T-helper 1 cell (primary cell): ENCODE measurements at places on chromosomes 6 and 20.

- no peak for DNase-seq
These were observed 174.5 kb upstream of the SNX9 start for GRCh38 chr6:157648561-157648960.

GRCh38 chr6:150116200-150116800 is 26.5 kb upstream of the PPP1R14C start:
- no peak for DNase-seq

GRCh38 chr20:8162610-8163009 is 30.5 kb downstream of the PLCB1 start:
- DNase-seq: no peak

DNA sequence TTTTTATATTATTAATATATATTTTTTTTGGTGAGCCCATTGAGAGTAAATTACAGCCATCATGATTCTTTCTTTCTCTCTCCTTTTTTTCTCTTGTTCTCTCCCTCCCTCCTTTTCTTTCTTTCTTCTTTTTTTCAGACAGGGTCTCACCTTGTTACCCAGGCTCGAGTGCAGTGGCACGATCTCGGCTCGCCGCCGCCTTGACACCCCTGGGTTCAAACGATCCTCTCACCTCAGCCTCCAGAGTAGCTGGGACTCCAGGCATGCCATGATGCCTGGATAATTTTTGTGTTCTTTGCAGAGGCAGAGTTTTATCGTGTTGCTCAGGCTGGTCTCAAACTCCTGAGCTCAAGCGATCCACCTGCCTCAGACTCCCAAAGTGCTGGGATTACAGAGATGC is 1.6 kb downstream of the CCDC170 start:
- no peak for DNase-seq

GRCh38 chr6:21918666-21919065 is 325.1 kb downstream of the SOX4 start:
- DNase-seq: no peak

GRCh38 chr6:133681891-133682290 is 207.0 kb upstream of the TCF21 start:
- no peak for DNase-seq

DNA sequence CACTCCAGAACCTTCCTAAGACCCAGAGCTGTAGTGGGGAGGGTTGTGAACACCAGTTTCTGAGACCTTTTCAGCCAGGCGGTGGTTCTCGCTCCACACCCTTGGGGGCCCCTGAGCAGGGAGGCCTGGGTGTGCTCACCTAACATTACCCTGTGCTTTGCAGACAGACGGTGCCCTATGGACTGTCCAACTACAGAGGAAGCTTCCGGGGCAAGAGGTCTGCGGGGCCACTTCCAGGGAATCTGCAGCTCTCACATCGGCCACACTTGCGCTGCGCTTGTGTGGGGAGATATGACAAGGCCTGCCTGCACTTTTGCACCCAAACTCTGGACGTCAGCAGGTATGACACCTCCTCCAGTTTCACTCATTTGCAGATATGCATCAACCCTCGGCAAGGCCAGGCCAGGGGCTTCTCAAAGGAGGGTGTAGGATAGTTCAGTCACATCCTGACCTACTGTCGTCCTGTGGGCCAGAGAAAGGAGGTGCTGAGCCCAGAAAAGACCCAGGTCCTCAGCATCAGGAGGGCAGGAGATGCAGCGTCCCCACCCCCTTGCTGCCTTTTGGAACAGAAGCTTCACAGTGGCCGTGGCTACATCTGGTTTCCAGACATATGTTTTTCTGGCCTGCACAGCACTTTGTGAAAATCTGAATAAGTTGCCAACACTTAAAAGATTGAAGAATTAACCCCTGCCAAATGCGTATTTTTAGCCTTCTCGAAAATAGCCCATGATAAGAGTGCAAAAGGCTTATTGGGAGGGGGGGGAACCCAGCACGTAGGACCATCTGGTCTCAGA is 20.6 kb downstream of the EDN3 start:
- no peak for DNase-seq

GRCh38 chr20:49183444-49183843 is 4.7 kb downstream of the STAU1 start:
- DNase-seq: no peak

DNA sequence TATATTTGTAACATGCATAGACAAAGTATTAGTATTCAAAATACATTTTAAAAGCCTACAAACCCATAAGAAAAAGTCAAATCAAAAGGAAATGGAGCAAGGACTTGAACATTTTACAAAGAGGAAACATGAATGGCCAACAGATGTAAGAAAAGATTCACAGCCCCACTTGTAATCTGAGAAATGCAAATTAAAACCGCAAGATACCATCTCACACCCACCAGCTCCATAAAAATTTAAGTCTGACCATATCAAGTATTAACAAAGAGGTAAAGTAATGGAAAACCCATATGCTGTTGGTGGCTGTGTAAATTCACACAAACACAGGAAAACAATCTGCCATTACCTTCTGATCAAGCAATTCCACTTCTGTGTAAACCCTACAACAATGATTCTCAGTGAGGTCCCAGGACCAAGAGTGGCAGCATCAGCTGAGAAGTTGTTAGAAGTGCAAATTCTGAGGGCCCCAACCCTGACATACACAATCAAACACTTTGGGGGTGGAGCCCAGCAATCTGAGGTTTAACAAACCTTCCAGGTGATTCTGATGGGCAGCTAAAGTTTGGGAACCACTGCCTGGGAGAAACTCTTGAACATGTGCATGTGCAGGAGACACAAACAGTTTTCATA is 30.9 kb downstream of the BCL2L1 start:
- no peak for DNase-seq

GRCh38 chr6:90290811-90291420 is 5.7 kb downstream of the BACH2 start:
- no peak for DNase-seq

DNA sequence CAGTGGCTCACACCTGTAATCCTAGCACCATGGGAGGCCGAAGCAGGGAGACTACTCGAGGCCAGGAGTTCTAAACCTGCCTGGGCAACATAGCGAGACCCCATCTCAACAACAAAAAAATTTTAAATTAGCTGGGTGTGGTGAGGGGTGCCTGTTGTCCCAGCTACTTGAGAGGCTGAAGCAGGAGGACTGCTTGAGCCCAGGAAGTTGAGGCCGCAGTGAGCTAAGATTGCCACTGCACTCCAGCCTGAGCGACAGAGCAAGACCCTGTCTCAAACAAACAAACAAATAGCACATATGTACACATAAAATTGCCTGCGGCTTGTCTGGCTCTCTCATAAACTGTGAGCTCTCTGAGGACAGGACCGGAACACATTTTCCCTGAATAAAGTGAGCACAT is 106.3 kb downstream of the BANF2 start:
- DNase-seq: no peak

DNA sequence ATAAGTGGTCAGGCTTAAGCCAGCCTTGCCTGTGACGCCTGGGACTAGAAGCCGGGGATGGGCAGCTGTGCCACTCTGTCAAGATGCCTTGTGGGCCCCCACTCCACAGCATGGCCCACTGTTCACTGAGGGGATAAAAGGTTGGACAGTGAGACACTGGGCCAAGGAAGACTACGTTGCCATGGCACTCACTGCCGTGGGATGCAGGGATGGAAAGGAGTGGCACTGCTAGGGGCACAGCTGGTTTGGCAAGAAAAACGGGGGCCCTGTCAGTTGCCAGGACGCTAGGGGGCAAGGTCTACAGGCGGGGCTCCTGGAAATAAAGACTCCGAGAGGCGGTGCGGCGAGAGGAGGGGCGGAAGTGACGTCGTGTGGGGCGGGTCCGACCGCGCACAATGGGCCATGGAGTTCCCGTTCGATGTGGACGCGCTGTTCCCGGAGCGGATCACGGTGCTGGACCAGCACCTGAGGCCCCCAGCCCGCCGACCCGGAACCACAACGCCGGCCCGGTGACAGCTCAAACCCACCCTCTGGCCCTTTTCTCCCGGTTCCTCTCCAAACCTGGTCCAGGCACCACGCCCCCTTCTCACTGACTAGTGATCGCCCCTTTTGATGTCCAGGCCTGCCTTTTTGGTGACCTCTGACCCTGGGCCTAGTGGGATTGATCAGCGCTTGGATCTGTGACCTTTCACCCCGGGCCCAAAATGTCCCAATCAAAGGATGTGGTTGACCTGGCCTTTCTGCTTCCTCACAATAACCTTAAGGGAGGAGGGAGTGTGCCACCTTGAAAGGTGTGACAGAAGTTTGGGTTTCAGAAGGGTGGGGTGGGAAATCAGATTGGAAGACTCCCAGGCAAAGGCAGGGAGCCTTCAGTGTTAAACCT is at the start of gene ATAT1:
ATAT1 (plus strand) TSS at position 391 of the 883 bp plus-strand sequence.
- DNase-seq: peak; percentile 85

GRCh38 chr6:20146291-20146690 is 66.0 kb downstream of the MBOAT1 start:
- DNase-seq: no peak

GRCh38 chr6:40440053-40440452 is 147.1 kb downstream of the LRFN2 start:
- no peak for DNase-seq

DNA sequence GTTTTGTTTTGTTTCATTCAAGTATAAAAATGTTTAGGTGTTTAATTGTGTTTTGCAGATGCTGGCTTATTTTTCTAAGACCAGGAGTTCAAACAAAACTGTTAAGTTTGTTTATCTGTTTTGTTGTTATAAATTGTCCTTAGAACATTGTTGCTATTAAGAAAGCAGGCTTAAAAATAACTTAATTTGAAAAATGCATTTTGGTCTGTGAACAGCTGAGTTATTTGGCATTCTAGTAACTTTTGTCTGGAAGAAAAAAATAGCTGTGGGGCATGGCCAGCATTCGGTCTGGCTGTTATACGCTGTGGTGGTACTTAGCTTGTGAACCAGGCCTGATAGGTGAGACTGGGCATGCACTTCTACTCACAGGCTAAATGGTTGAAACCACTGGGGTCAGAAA is 37.8 kb downstream of the SLX4IP start:
- no peak for DNase-seq

GRCh38 chr6:85498596-85499258 is 48.8 kb downstream of the NT5E start:
- DNase-seq: no peak

DNA sequence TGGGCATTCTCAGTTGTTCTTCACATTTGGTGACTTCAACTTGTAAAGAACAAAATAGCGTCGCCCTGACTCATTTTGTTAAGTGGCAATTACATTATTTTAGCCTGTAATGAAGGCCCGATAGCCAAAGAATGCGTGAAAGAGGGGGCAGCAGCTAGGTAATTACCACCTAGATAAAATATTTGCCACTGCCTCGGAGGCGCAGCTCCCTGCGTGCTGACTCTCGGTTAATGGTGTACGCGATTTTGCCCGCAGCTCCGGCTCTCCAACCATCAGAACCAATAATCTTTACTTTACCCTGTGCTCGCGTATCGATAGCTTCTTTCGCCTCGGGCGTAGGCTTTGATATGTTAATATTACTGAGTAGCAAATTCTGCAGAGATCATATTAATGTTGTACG is 8.7 kb downstream of the TFAP2D start:
- no peak for DNase-seq

DNA sequence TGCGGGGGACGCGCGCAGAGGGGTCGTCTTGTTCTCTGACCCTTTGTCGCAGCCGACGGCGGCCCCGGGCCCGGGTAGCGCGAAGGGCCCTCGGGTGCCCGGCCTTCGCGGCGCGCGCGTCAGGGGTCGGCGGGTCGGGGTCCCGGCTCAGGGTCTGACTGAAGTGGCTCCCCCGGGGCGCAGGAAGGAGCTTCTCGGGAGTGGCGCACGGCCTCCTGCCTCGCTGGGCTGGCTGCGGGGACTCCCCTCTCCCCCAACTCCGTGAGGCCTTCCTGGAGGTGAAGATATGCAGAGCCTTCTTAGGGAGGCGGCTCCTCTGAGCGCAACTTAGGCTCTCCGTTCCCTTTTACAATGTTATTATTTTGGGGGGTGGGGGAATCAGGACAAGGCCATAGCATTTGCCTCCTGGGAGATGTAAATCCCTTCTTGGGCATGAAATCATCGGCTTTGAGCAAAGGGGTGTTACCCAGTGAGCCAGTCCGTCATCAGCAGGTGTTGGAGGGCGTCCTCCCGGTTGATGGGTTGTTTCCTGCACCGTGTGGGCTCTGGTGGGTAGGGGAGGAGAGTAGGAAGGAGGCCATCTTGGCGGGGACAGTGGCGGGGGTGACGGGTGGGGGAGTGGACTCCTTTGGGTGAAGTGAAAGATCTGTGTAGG is 523 bp downstream of the CDS2 start:
- DNase-seq: peak; percentile 74

DNA sequence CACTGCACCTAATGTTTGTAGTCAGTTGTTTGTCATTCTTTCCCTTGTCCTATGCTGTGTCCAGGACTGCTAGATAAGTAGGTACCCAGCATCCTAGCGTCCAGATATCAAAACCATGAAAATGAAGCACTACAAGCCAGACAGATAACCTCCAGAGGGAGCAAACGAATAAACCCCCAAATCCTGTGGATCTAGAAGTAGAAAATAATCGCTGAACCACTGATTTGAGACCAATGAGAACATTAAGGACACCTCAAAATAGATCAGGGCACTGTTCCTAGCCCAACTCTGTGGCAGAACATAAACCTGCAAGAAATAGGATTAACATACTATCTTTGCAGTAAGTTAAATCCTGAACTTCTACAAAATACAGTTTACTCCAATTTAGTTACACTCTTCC is 1.1 kb upstream of the KLHL32 start:
- DNase-seq: no peak

GRCh38 chr20:51731731-51732095 is 36.5 kb downstream of the ATP9A start:
- DNase-seq: no peak

GRCh38 chr6:79111549-79111948 is 33.5 kb upstream of the PHIP start:
- no peak for DNase-seq

GRCh38 chr6:135522965-135523692 is 25.6 kb upstream of the AHI1 start:
- peak; percentile 22 for DNase-seq

DNA sequence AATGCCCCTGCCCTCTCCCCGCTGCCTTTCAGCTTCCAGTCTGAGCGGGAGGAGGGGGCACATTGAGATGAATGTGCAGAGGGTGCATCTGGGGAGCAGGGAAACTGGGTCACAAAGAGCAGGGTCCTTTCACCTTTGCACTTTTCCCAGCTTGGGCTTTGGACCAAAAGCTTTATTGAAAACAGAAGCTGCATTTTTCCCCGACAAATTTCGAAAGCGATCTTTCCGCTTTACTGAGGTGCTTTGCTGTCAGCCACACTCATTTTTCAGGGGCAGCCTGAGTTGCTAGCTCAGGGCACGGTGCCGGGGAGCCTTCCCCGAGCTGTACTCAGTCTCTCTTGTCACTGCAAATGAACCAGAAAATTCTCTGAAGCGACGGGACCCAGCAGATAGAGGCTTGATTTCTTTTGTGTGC is 283.7 kb upstream of the SOX4 start:
- no peak for DNase-seq

GRCh38 chr20:7161690-7162089 is 394.2 kb downstream of the BMP2 start:
- DNase-seq: no peak
